SJSA1 (cell line): ENCODE measurements at places on chromosomes 7 and 10. TPM values are rescaled to one million over a fixed set of nuclear protein-coding genes. Genes with fewer than 3 reads are reported as not detected.

- H3K27me3 ChIP-seq = no peaks in the 10 kb centered on the region
- DNase-seq = no peak
- no peak overlapping the region for H3K27ac ChIP-seq
- H3K4me1 ChIP-seq = peaks cover 6% of the 10 kb centered on the region
- H3K4me3 ChIP-seq = no peak overlapping the region
These were observed 104.4 kb upstream of the MACROH2A2 start for GRCh38 chr10:69948261-69948660.

GRCh38 chr10:86630079-86630478, 24.3 kb upstream of the OPN4 start:
- H3K4me1 ChIP-seq = peaks cover 3% of the 10 kb centered on the region
- no peak for DNase-seq
- H3K27me3 ChIP-seq = no peaks in the 10 kb centered on the region
- no peak overlapping the region for H3K4me3 ChIP-seq

DNA sequence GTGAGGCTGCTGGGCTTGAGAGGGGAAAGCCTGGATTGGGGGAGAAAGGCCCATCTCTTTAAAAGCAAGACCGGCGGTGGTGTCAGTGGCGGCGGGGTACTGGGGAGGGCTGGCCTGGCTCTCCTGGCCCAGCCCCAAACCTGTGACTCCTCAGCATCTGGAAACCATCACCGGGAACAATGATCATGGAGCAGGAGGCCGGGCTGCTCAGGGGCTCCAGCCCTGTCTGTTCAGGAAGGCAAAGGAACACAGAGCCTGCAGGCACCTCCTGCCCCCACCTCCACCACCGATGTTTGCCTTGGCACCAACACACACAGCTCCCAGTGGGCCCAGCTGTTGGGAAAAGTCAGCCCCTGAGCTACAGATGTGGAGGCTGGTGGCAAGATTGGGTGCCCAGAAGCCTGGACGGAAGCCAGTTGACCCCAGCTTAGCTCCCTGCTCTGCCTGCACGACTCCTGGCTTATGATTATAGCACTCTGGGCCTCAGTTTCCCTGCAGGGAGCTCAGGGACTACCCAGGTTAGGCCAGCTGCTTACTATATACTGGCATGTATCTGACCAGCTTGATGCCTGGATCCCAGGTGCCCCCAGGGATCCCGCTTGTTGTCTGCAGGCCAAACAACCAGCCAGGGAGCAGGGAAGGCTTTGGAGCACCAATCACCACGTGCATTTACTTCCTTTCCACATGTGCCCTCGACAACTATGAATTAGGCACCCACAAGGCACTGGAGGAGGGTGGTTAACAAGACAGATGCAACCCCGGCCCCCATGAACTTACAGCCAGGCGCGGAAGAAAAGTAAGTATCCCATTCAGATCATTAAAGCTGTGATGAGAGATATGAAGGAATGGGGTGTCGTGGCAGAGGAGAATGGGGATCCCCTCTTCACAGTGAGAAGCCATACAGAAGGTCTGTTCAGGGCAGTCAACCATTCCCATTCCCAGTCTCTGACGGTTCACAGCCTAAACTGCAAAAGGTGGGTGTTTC, 37.3 kb downstream of the ZCCHC24 start:
- no peak overlapping the region for H3K4me3 ChIP-seq
- DNase-seq = peak; percentile 54

Gene TBXAS1
- total RNA-seq = 3.8 and 7.0 TPM in 2 replicates

DNA sequence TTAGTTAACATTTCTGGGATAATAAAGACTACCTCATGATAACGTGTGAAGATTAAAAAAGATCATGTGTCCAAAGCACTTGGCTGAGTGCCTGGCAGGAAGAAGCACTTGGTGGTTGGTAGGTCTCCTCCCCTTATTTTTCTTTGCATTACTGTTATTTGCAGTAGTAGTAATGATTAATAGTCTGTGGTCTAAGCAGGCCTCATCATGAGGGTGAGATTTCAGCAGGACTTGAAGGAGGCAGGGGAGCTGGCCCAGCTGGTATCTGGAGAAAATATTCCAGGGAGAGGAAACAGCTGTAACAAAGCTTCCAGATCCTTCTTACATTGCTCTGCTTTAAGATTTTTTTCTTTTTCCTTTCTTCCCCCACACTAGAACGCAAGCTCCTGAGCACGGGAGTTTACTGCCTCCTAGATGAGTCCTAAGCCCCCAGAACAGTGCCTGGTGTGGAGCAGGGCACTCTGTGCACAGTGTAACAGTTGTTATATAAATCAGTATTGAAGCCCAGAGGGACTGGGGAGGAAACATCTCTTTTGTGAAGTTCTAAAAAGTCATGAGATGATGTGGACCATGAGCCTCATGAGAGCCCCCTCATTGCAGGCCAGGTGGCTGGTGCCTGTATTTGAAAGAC, 31.1 kb upstream of the RHEB start:
- peaks cover 5% of the 10 kb centered on the region for H3K36me3 ChIP-seq
- H3K4me1 ChIP-seq = 0 out of 2 replicates have a peak, but pooled peaks cover 3% of the 10 kb centered on the region
- H3K4me3 ChIP-seq = no peak overlapping the region
- H3K27me3 ChIP-seq = no peaks in the 10 kb centered on the region
- DNase-seq = no peak

Gene CYP3A4
- not detected in 2 replicates for total RNA-seq

Gene CDK1
- total RNA-seq = 255 and 302 TPM in 2 replicates

Gene SNCG
- total RNA-seq = 0.74 TPM in 1 of 2 replicates, not detected in the other

Gene CYP26C1
- total RNA-seq = not detected in 2 replicates
